ENCODE measurements at places on chromosomes 13 and 19. TPM values are rescaled to one million over a fixed set of nuclear protein-coding genes. Genes with fewer than 3 reads are reported as not detected.

SIAH3 gene
- total RNA-seq, result 18.0 TPM

PRR12 gene
- 5.2 TPM for total RNA-seq

ZNF714 gene
- 47.2 TPM for total RNA-seq

EFNB2 gene
- total RNA-seq, result 26.0 TPM

KLHL26 gene
- 6.4 TPM for total RNA-seq

CEACAM7 gene
- 0.36 TPM for total RNA-seq

ZNF223 gene
- total RNA-seq, result 10.8 TPM

SCGB2B2 gene
- 1.6 TPM for total RNA-seq

SPACA4 gene
- not detected for total RNA-seq

NEK5 gene
- total RNA-seq, result 2.4 TPM

RNF225 gene
- not detected for total RNA-seq

PSG7 gene
- total RNA-seq, result not detected

SHC2 gene
- 7.3 TPM for total RNA-seq

ACOD1 gene
- not detected for total RNA-seq

TSKS gene
- not detected for total RNA-seq

CGB1 gene
- not detected for total RNA-seq

WDR62 gene
- total RNA-seq, result 4.4 TPM

DNA sequence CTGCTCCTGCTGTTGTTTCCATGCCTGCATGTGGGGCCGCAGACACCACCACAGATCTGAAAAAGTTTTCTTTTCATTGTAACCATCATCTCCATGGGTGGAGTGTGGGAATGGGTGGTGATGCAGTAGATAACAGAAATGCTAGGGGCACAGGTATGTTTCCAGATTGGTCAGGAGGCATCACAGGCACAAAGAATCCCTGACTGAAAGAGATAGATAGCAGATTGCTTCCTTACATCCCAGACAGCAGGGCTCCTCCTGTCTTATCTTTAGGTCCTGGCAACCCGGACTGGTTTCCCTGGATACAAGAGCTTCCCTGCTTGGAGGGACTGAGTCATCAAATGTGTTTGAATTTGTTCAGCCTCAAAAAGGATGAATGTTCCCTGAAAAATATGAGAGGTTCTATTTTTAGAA, 1937.6 kb downstream of the PCDH9 start:
- peak; percentile 19 for DNase-seq

GRCh38 chr13:51547425-51548176, 36.7 kb upstream of the WDFY2 start:
- no peak for DNase-seq

DNA sequence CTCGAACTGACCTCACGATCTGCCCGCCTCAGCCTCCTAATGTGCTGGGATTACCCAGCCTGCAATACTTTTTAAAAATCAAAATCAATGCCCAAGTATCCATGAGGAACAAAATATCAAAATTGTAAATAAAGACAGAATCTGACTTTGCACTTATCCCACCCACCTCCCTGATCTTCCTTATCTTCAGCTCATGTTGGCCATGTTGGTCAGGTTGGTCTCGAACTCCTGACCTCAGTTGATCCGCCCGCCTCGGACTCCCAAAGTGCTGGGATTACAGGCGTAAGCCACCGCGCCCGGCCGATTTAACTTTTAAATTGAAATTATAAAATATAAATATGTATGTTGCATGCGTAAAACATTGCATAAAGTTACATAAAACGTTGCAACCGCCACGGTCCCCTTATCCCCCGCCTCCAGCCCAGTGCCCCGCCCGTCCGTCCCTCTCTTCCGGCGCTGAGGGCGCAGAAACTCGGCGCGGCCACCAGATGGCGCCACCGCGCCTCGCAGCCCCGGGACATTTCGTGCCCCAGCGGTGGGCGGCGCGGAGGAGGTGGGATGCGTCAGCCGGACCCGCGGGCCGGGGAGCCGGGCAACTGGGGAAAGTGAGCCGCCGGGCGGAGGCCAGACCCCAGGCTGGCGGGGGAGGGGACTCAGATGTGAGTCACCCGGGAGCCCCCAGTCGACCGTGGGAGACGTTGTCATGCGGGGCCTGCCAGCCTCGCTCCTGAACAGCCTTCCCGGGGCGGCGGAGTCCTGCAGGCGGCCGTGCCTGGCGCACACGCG, 1.5 kb upstream of the GADD45B start:
- DNase-seq, result peak; percentile 88

GRCh38 chr13:91722267-91722884, 324.0 kb downstream of the GPC5 start:
- no peak for DNase-seq

DNA sequence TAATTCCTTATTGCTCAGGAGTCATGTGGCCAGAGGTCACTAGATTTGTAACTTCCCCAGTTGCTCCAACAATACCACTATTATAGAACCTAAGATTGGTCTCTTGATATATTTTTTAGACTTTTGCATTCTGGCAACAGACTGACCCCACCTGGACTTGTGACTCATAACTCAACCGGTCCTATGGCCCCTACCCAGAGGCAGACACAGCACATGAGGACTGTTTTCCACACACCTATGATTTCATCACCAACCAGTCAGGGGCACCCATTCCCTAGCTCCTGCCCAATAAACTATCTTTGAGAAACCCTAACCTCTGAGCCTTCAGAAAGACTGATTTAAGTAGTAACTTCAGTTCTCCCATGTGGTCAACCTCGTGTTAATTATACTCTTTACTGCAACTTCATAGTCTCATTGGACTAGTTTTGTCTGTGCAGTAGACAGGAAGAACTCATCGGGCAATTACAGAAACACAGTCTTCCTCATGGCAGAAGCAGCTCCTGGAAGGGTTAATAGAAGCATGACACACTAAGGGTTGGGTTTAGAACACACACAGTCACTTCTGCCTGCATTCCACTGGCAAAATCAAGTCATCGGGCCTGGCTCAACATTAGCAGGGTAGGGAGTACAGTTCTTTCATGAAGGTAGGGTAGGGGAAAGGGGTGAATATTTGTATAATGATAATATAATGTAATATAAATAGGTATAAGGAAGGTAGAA, 251.8 kb downstream of the UQCRFS1 start:
- no peak for DNase-seq

DNA sequence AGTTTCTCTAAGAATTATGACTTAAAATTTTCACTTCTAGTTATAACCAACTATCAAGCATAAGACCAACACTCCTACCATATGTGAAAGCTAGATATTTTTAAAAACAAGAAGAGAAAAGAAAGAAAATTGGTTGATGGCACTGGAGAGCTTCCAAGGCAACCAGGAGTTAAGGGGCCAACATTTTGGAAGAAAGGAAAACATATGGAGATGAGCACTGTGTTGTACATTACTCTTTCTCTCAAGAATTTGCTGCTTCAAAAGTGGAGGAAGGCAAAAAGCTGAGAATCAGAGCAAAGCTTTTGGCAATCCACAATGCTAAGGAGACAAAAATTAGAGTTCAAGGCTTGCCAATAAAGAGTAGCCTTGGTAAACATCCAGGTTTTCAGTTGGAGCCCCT, 446.2 kb downstream of the ITGBL1 start:
- no peak for DNase-seq

GRCh38 chr13:108185223-108185622, 30.1 kb downstream of the LIG4 start:
- DNase-seq, result no peak

DNA sequence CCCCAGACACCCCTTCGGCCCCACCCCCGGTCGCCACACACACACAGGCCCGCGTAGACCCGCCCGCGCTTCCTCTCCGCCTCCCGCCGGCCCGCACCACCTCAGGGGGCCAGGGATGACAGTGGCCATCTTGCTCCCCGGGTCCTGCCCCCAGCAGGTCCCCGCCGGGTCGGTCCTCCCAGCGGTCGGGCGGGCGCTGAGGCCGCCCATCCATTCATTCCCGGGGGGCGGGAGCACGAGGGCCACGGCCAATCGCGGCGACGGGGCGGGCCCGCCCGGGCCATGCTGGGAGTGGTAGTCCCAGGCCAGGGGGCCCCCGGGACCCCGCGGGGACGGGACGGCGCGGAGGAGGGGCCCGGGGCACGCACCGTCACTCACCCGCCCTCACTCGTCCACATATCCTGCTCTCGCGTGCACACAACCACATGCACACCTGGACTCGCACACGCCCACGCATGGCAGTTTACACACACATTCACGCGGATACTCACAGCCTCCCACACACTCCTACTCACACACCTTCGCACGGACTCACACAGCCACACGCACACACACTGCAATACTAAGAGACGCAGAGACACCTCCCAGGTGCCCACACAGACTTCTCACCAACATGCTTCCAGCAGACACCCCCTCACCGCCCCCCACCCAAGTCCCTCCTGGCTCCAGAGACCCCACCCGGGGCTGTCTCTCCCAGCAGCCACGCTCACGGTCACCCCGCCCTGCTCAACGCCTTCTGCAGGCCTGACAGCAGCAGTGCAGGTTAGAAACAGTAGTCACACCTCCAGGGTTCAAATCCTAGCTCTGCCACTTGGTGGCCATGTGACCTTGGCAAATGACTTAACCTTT, at the start of gene DPF1:
Gene DPF1, minus strand, starts transcription at position 209 of the 849 bp plus-strand sequence. Its CDS starts 80 bp downstream, at position 129.
- peak; percentile 94 for DNase-seq

- DNase-seq, result no peak
Measured at GRCh38 chr19:29185427-29185826, 27.5 kb downstream of the UQCRFS1 start.

GRCh38 chr19:15297416-15298224, 34.7 kb downstream of the BRD4 start:
- DNase-seq, result no peak

- DNase-seq, result no peak
Measured at GRCh38 chr13:83350569-83350968, 531.7 kb downstream of the SLITRK1 start.

- DNase-seq, result no peak
Measured at GRCh38 chr19:29675120-29675649, 9.9 kb downstream of the PLEKHF1 start.

DNA sequence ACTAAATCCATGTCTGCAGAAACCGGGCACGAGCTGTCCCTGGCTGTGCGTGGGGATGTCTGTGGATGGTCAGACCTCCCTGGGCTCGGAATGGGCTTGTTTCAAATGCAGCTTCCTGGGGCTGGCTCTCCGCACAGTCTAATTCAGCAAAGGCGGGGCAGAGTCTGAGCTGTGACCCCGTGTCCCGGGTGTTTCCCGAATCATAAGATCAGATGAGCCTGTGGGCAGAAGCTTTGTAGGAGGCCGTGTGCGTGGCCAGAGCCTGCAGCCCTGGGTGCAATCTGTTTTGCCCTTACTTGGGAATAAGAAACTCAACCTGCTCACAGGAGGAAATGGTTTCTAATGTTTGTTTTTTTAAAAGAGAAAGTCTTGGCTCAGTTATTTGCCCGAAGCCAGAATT, 13.9 kb upstream of the GNA11 start:
- no peak for DNase-seq

DNA sequence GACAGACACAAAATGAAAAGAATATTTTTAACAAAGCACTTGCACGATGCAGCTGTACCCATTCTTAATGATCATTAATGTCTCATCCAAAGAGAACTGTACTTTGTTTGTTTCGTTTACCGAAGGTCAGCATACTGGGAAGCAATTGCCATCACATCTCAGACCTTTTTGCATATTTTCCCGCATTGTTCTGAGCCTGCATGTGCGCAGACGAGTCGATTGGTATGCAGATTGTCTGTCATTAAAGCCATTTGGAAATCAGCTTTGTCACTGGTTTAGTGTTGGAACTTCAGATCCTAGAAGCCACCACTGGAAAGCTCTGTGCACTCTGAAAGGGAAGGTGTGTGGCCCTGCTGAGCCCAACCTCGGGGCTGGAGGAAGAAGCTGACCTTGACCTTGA, 15.6 kb downstream of the SPACA7 start:
- DNase-seq, result no peak

- DNase-seq, result peak; percentile 19
Measured at GRCh38 chr13:110108348-110109139, 198.4 kb downstream of the COL4A1 start.

- DNase-seq, result peak; percentile 84
Measured at GRCh38 chr19:30240904-30241695, 131.1 kb upstream of the ZNF536 start.

DNA sequence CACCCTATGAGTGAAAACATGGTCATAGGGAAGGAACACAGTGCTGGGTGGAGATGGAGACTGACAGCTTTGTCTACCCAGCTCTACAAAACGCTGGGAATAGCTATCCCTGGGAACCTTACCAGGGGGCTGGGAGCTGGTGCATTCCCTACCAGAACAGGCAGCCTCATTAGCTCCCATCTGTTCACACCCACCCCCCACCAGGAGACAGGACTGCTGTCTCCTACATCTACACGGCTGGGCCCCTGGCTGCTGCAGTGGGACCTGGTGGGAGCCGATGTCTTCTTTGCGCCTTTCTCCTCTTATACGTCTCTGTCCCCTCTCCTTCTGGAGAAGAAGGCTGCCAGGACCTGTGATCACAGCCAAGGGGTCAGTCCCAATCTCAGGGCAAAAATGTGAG, 90.8 kb downstream of the UQCRFS1 start:
- DNase-seq, result no peak

GRCh38 chr19:29715701-29716581, 880 bp upstream of the C19orf12 start:
- no peak for DNase-seq

- no peak for DNase-seq
Measured at GRCh38 chr13:111954661-111955411, 112.1 kb upstream of the SOX1 start.

- no peak for DNase-seq
Measured at GRCh38 chr13:35704331-35704730, 227.8 kb upstream of the MAB21L1 start.

DNA sequence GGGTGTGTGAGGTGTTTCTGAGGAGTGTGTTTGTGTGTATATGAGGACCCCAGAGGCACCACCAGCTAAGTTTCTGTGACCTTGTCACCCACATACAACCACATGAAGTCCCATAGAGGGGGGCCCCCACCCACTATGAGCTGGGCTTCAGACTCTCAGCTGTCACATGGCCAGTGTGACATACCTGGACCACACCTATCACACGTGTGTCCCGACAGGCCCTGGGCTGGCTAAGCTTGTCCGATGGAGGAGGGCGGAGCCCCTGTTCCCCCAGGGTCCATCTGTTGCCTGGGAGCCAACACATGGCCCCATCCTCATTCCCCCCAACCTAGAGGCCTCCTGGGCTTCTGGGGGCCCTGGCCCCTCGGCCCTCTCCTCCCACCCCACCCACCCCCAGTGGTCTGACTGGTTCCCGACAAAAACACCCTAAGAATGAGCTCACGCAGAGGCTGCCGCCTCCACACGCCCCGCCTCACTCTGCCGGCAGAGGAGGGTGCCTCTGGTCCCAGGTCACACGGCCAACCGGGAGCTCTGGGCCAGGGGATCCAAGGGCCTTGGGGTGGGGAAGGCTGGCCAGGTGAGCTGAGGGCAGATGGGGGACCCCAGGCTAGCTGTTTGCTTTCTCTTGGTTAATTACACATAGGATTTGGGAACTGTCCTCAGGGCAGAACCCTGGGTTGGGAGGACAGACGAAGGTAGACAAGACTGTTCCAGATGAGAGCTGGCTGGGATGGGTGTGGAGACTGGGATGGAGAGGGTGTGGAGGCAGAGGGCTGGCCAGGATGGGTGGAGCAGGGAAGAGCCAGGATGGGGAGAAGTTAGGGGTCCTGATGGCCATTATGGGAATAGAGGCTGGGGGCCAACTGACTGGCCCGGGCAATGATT, 4.3 kb downstream of the KLC3 start:
- no peak for DNase-seq

GRCh38 chr13:29065142-29065541, 245.0 kb downstream of the MTUS2 start:
- no peak for DNase-seq

- no peak for DNase-seq
Measured at GRCh38 chr19:11171144-11171543, 15.6 kb upstream of the SPC24 start.

GRCh38 chr19:5623397-5624017, 624 bp downstream of the SAFB start:
- DNase-seq, result no peak

GRCh38 chr13:71867131-71867814, at the start of gene DACH1:
TSS of gene DACH1 (minus strand) at chr13:71867204.
- DNase-seq, result no peak

GRCh38 chr13:99132295-99132835, 68.3 kb upstream of the UBAC2 start:
- DNase-seq, result no peak

All from cerebellum (tissue), 4 donors.